T-helper 22 cell (primary cell): ENCODE measurements at places on chromosomes 1 and 21.

GRCh38 chr21:43312011-43312410 lies 114.9 kb downstream of the SIK1 start:
- no peak for DNase-seq

DNA sequence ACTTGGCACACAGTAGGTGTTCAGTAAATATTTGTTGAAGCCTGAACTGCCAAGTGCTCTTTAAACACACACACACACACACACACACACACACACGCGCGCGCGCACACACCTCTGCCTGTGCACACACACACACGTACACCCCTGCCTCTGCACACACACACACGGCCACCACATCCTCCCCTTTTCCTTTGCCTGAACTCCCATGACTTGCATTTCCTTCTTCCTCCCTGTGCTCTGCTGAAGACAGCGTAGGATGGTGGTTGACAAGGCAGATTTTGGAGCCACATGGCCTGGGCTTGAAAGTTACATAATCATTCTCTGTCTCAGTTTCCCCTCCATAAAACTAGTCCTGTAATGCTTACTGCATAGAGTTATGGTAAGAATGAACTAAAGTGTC lies 712.3 kb downstream of the PTPRU start:
- DNase-seq: no peak

DNA sequence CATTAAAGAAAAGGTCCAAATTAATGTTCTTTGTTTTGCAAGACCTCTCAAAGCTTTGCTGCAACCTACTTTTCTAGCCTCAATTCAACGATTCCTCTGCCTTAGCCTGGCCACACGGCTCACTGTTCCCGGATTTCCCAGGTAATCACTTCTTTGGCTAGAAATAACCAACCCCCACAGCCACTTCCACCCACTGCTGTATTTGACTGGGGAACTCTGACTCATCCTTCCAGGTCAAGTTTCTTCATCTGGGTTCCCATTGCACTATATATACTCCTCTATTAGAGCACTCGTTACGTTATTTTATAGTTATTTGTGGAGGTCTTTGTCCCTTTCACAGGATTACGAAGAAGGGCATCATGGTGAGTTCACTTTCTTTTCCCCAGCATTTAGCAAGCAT lies 185.9 kb downstream of the CACNA1E start:
- DNase-seq: no peak

- no peak for DNase-seq
These were observed 10.8 kb downstream of the LRRC8D start for GRCh38 chr1:89831462-89832120.

- no peak for DNase-seq
These were observed 153.8 kb downstream of the ACTL8 start for GRCh38 chr1:17908945-17909344.

- DNase-seq: no peak
These were observed 13.5 kb downstream of the DNAJC16 start for GRCh38 chr1:15540186-15540585.

GRCh38 chr1:226519716-226520598 lies 28.6 kb upstream of the STUM start:
- no peak for DNase-seq

DNA sequence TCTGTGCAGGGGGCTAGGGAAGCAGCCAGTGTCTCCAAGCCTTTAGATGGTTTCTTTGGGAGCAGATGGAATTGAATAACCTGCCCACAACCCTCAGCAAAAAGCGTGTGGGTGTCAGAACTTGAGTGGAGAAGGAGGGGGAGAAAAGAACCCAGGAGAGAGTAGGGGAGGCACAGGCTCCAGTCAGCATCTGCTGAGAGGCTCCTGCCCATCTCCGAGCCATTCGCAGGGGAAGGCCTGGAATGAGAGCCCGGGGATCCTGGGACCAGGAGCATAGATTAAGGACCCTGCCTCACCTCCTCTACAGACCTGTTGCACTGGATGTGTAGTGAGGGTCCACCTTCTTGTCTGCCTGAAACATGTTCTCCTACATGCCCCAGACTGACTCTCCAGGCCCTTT lies 16.3 kb downstream of the TMEM81 start:
- DNase-seq: no peak

DNA sequence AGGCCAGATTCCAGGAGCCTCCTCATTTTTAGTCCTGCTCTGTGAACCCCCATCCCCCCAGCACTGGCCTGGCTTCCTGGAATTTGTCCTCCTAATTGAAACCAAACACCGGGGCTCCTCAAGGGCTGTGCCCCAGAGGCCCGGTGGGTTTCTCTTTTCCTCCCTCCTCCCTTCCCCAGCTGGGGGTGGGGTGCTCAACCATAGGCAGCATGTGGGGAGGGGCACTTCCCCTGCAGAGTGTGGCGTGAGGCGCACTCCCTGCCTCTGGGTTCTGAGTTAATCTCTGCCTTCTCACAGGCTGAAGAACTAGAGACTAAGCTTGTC lies 67.5 kb upstream of the ACOT11 start:
- no peak for DNase-seq

- no peak for DNase-seq
These were observed 1126.6 kb downstream of the BRINP3 start for GRCh38 chr1:189350983-189351616.

DNA sequence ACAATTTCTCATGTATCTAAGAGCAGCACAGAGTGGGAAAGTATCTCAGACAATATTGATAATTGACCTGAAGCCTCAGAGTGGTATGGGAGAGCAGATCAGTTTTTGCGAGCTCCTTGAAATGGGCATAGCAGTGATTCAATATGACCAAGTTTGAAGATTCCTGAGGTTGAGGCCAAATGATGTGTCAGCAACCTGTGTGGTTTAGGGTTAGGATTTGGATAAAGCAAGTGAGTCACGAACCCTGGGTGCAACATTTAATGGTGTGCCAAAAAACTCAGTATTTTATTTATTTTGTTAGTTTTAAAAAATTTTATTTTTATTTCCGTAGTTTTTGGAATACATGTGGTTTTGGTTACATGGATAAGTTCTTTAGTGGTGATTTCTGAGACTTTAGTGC lies 92.5 kb upstream of the C21orf91 start:
- no peak for DNase-seq

GRCh38 chr1:87743256-87743655 lies 414.6 kb downstream of the LMO4 start:
- DNase-seq: no peak
